ENCODE measurements at places on chromosomes 5 and 9.

DNA sequence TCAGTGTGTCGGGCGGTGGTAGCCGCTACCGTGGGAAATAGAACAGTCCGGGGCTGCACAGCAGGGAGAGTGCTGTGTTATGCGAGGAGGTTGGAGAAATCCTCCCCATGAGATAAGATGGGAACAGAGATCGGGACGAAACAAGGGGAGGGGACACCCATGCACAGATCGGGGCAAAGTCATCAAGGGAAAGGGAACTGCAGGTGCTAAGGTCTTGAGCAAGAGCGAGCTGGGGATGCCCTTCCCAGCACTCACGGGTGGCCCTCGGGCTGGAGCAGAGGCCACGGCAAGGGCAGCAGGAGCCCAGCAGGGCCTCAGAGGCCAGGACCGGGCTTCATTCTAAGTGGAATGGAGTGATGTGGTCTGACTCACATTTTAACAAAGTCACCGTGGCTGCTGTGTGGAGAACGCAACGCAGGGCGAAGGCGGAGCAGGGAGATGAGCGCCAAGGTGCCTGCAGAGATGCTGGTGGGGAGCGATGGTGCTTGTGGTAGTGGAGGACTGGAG is 7.7 kb downstream of the IL13 start:
- DNase-seq = no peak

- no peak for DNase-seq
Measured at GRCh38 chr9:33465096-33465495, 8.6 kb downstream of the NOL6 start.

DNA sequence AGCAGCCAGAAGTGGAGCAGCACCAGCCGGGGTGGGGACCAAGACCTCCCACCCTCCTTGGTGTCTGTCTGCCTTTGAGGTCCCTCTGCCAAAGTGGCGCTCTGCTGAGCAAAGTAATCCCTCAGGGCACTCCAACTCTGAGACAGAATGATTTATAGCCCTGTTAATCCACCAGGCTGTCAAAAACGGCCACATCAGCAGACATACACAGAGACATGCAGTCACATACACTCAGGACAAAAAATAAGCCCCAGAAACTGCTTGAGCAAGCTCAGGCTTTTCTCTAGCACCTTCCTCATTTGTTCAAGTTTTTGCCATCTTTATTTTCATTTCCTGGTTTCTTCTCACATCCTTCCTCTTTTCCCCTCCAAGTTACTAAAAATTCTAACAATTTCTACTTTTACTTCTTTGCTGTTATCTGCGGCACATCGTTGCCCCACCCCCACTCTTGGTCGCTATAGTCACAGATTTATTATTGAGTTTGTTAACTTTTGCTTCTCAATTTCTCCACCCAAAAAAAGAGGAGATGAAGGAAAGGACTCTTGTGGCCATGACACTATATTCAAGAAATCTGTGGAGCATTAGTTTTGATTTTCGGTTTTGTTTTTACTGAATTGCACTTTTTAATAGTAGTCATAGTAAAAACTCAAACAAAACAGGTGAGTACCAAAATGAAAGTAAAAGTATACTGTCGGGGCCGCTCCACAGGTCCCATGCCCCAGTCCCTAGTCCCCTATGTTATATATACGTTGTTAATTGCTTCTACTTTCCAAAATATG is 17.4 kb upstream of the ADRB2 start:
- no peak for DNase-seq

DNA sequence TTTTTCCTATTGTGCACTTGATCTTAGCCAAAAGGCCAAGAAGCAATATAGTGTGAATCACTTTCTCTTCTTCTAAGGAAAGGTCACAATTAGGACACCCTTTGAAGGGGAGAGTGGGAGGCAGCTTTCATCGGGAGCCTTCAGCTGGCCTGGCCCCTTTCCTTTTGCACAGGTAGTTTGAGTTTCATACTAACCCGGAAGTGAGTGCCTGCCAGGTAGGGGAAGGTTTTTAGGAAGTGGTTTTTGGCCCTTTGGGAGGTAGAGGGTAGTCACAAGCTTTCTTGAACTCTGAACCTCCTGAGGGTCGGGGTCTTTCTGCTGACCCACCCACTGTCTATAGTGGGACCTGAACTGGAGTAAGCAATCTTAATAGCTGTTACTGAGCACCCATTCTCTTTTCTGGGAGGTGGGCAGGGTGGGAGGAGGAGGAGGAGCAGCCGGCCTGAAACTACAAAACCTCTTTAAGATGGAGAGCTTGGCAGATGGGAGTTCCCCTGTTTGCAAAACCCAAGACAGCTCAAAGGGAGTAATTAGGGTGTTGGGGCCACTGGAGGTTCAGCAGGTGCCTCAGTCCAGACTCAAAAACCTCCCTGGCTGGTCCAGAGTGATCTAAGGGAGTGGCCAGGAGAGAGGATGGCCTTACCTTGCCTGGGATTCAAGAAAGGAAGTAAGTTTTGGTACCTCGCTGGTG is 6.0 kb downstream of the LARP1 start:
- peak; percentile 8 for DNase-seq

DNA sequence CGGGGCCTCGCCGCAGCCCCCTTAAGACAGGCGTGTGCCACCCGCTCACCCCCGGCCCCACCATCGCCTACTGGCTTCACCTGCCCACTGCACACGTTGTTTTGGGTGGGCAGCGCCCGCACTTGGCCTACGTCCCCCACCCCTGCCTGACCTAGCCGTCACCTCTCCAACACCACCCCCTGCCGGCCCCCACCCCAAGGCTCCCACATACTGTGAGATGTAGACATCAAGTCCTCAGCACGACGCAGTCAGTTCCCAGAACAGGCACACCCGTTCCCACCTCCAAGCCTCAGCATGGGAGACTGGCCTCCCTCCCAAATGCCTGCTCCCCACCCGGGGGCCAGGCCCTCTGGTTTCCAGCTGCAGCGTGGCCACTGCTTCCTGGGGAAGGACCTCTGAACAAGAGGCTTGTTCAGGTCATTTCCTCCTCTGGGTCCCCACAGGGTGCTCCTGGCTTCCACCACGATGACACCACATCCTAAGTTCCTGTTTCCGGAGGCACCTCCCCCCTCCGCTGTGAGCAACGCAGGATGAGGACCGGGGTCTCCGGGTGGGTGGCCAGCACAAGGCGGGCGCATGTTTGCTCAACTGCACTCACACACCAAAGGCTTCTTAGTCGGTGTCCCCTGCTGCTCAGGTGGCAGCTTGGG is 11.3 kb downstream of the DBN1 start:
- no peak for DNase-seq

- no peak for DNase-seq
Measured at GRCh38 chr5:35861718-35862117, 5.0 kb downstream of the IL7R start.

All from effector memory CD4-positive, alpha-beta T cell (primary cell).